Upper lobe of right lung (tissue), 1 donor: ENCODE measurements at places on chromosomes 5 and 9. TPM values are rescaled to one million over a fixed set of nuclear protein-coding genes. Genes with fewer than 3 reads are reported as not detected.

DNA sequence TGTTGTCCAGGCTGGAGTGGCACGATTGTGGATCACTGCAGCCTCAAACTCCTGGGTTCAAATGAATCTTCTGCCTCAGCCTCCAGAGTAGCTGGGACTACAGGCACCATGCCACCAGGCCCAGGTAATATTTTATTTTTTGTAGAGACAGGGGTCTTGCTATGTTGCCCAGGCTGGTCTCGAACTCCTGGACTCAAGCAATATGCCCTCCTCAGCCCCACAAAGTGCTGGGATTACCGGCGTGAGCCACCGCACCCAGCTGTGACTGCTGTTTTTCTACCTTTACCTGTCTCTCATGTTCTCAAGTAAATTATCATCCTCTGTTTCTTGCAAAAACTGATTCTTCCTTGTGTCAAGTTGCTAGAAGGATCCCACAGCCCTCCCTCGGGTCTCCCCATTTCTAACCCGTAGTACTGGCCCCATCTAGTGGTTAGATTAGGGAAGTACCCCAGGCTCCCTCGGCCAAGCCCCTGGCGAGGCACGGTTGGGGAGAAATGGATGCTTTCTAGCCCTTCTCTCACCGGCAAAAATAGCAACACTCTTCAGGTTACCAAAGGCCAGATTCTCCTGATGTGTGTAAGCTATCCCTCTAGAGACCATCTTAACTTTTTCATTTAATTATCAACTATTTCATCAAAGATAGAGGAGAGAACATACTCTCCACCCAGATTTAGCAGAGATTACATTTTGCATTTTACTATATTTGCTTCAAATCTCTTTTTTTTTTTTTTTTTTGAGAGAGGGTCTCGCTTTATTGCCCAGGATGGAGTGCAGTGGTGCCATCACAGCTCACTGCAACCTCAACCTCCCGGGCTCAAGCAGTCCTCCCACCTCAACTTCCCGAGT lies 19.2 kb upstream of the TOR1B start:
- H3K27me3 ChIP-seq = no peaks in the 10 kb centered on the region
- H3K36me3 ChIP-seq = no peaks in the 10 kb centered on the region
- H3K4me1 ChIP-seq = no peaks in the 10 kb centered on the region

GRCh38 chr9:76957258-76957657 lies 51.3 kb upstream of the PRUNE2 start:
- H3K4me3 ChIP-seq = no peak overlapping the region
- H3K27me3 ChIP-seq = no peaks in the 10 kb centered on the region
- no peak for DNase-seq
- H3K27ac ChIP-seq = no peak overlapping the region
- no peaks in the 10 kb centered on the region for H3K4me1 ChIP-seq
- H3K36me3 ChIP-seq = no peaks in the 10 kb centered on the region

GRCh38 chr5:158032246-158032645 lies 173.3 kb upstream of the CLINT1 start:
- H3K27ac ChIP-seq = no peak overlapping the region
- no peak for DNase-seq
- no peaks in the 10 kb centered on the region for H3K27me3 ChIP-seq
- H3K36me3 ChIP-seq = no peaks in the 10 kb centered on the region
- no peaks in the 10 kb centered on the region for H3K4me1 ChIP-seq
- no peak overlapping the region for H3K4me3 ChIP-seq

GRCh38 chr5:90680921-90681563 lies 122.4 kb downstream of the ADGRV1 start:
- H3K4me3 ChIP-seq = no peak overlapping the region
- no peaks in the 10 kb centered on the region for H3K4me1 ChIP-seq
- no peak overlapping the region for H3K27ac ChIP-seq
- no peak for DNase-seq
- H3K36me3 ChIP-seq = no peaks in the 10 kb centered on the region

PCDHB14 gene
- 3.0 TPM for total RNA-seq
